ENCODE measurements at places on chromosomes 4 and X.
A peak's percentile ranks its signal among the peaks of the same experiment; 100 is the strongest.

GRCh38 chrX:69019073-69019890 lies 146.0 kb downstream of the PJA1 start:
- DNase-seq, result no peak

DNA sequence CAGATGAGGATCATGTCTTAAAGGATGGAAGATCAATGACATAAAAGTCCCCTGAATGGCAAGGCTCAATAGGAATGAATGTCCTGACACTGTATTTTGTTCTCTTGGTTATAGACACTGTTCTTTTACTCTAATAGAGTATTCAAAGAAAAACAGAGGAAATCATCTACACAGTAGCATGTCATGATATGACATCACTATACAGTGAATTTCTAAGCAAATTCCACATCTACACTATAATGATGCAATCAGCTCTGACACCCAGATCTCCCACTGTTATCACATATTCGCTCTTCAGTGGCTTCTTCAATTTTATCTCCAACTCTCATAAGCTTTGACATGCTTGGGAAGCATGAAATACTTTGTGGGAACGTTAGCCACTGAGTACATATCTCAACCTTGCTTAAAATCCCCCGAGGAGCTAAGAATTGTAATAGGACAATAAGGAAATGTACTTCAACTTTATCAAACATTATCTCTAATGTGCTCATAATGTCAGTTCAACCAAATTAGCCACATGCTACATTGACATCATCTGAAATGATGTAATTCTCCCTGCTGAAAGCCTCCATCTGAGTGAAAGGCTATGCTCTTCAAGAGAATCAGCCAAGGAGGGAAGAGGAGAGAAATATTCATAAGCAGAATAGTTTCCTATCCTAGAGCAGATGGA lies 139.6 kb upstream of the PTCHD1 start:
- DNase-seq, result no peak

DNA sequence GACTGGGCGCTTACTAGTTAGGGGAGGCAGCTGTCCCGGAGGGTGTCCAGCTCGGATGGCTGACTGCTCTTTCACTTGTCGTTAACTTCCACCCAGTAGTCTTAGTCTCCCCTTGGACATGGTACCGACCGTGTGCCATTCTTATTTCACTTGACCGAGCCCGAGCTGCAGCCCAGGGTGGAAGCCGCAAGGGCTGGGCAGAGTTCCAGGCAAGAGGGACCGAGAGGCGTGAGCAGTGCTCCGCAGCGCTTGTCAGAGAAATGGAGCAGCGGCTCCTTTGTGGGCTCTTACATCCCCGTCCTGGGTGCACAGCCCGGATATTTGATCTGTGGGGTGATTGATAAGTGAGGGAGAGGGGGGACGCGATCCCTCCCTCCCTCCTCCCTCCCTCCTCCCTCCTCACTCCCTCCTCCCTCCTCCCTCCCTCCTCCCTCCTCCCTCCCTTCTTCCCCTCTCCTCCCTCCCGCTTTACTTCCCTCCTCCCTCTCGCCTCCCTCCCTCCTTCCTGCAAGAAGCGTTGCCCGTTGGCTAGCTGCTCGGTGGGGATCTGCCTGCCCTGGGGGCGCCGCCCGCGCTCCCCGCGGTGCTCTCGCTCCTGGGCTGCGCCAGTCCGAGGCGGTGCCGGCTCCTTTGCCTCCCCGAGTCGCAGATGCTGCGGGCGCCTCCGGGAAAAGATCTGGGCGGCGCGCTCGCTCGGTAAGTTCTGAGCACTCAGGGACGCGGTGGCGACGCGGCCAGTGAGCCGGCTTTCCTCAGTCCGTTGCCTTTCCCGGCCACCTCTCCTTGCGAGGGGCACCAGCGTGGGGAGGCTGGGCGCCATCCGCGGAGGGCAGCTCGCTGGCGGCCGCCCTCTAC lies at the start of gene SLITRK2:
Gene SLITRK2 (plus strand): TSS at position 499 of the 855 bp plus-strand sequence. CDS start 4,597 bp downstream, outside the sequence.
- DNase-seq, result no peak

GRCh38 chr4:6308899-6309643 lies 39.4 kb downstream of the WFS1 start:
- peak; percentile 48 for DNase-seq

DNA sequence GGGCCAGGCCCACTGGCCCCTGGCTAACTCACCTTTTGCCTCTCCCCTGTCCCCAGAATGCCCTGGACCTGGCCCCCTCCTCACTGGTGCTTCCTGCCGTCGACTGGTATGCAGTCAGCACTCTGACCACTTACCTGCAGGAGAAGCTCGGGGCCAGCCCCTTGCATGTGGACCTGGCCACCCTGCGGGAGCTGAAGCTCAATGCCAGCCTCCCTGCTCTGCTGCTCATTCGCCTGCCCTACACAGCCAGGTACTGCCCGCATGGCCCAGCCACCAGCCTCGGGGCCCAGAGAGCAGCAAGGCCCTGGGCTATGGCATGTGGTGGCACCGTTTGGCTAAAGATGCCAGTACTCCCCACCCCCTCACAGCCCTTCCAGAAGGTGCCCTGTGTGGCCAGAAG lies 3.7 kb downstream of the ATP6AP1 start:
- DNase-seq, result no peak

DNA sequence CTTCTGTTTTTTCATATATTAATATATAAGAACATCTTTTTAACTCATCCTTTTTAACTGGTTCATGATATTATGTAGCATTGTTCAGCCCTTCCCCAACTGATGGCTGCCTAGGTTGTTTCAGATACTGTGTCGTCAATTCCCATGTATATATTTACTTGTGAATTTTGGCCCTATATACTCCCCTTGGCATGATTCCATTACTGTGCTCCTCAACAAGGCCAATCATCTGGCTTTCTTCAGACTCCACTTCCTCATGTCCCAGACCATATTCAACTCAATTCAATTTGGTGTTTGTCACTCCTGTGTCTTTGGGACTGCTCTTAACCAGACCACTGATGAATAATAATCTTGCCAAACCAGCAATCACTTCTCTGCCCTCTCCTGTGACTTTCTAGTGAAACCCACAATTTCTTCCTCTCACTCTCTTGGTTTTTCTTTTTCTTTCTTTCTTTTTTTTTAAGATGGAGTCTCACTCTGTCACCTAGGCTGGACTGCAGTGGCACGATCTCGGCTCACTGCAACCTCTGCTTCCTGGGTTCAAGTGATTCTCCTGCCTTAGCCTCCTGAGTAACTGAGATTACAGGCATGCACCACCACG lies 2.7 kb upstream of the WDR45 start:
- DNase-seq, result no peak

DNA sequence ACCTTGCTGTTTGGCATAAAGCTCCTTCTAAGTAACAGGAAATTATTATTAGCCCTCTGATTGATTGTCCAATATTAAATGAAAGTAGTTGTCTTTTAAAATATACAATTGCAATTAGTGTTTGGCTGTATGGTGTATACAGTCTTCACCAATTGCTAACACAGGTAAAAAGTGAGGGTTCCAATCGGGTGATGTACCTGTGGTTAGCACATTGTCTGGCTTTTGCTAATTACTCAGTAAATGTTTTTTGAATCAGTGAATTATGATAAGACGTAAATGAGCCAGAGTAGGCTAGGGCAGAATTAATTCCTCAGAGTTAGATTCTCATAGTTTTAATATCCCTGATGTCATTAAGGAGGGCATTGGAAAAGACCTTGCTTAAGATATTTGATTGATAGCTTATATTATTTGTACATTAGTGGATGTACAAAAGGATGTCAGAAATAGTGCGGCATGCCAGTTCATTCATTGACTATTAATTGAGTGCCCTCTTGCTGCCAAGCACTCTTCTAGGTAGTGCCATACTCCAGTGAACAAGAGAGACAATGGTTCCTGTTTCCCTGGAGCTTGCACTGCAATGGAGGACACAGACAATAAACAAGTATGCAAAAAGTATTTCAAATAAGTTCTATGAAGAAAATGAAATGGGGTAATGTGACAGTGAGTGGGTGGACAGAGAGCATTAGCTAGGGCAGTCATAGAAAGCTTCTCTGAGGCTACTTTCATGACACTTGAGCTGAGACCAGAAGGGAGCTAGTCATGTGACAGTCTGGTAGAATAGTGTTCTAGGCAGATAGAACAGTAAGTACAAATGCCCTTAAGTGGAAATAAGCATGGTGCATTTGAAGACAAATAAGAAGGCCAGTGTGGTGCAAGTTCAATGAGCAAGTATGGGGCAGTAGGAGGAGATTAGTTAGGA lies 205.9 kb upstream of the CASK start:
- DNase-seq, result no peak

DNA sequence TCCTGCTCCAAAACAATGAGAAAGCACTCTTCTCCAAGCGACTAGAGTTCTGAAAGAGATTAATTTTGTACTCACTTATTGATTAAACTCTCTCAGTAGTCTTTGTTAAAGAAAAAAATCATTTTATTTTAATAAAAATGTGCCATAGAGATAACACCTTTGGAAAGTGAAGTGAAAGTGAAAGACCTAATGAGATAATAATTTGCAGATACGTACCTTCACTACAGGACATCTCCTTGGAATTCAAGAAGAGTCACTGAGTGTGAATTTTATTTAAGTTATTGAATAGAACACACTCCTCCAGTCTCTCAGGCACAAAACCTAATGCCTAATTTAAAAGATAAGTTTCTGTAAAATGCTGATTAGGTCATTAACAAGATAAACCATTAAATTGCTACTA lies 1070.6 kb upstream of the GRID2 start:
- no peak for DNase-seq

- DNase-seq, result no peak
These were observed 52.0 kb upstream of the HS3ST1 start for GRCh38 chr4:11480683-11481082.

DNA sequence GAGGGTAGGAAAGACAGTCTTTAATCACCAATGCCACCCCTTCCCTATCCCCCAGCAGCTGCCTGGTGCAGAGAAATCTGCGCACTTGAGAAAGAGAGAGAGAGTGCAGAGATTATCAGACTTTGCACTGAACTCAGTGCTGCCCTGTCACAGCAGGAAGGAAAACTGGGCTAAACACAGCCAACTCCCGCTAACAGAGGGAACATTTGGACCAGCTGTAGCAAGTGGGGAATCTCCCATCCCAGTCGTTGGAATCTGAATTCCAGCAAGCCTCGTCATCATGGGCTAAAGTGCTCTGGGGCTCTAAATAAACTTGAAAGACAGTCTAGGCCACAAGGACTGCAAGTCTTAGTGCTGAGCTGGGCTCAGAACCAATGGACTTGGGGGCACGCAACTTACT lies 168.7 kb downstream of the DLG3 start:
- no peak for DNase-seq

DNA sequence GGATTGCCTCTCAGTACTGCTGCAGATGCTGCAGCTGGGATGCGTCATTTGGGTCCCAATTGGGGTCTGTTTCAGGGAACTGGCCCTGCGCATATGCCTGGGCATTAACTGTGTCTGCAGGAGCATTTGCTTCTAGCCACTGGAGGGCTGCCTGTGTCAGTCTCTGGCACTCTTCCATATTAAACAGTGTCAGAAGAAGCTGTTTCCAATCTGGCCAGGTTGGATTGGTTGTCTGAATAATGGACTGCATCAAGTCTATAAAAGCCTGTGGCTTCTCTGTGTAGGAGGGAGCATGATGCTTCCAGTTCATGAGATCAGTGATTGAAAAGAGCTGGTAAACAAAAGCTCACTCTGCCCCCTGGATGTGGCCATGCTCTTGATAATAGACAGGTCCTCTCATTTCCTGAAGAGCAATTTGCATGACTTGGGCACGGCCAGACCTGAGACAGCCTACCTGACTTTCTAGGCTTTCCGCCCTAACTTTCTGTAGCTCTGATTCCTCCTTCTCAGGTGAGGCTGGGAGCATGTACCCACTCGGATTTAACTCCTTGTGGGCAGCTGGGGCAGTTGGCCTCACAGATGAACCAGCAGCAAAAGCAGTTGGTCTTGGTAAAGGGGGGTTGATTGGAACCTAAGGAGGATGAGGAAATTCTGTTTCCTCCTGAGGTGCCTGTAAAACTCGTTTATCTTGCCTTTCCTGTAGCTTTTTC lies 29.2 kb downstream of the SULT1E1 start:
- DNase-seq, result no peak

- DNase-seq, result no peak
These were observed 77.1 kb downstream of the RBM46 start for GRCh38 chr4:154858166-154858565.

DNA sequence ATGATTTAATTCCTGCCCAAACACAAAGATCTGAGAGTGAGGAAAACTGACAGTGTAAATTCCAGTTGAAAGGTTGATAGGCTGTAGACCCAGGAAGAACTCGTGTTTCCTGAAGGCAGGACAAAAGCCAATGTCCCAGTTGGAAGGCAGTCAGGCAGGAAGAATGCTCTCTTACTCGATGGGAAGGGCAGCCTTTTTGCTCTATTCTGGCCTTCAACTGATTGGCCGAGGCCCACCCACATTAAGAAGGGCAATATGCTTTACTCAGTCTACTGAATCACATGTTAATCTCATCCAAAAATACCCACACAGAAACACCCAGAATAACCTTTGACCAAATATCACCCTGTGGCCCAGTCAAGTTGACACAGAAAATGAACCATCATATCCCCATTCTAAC lies 45.3 kb upstream of the SOD3 start:
- no peak for DNase-seq

GRCh38 chr4:146776691-146777090 lies 138.0 kb downstream of the POU4F2 start:
- no peak for DNase-seq

- DNase-seq, result no peak
These were observed 160.1 kb downstream of the COX18 start for GRCh38 chr4:72909461-72909860.

DNA sequence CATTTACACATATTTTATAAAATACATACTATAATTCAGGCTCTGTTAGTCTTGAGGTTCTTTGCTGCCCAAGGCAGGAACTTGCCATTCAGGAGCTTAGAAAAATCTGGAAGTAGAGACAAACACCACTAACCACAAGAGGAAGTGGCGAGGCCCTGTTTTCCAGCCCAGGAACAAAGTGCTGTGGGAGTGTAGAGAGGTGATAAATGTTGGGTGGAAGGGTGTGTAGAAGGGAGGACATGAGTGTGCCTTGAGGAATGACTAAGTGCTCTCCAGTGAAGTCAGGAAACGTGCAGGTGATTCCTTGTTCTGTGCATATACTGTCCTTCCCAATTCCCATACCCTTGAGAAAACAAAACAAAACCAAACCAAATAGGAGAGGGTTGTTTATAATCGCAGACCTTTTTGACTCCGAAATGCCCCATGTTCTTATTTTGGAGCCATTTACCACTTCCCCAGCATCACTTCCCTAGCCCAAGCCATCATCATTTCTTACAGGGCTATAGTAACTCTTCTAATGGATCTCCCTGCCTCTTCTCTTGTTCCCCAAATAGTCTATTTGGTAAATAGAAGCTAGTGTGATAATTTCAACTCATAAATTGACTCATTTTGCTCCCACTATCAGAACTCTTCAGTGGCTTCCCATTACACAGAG lies 83.2 kb downstream of the GPAT3 start:
- DNase-seq, result no peak

- no peak for DNase-seq
These were observed 165.0 kb downstream of the RBM46 start for GRCh38 chr4:154946113-154946512.

DNA sequence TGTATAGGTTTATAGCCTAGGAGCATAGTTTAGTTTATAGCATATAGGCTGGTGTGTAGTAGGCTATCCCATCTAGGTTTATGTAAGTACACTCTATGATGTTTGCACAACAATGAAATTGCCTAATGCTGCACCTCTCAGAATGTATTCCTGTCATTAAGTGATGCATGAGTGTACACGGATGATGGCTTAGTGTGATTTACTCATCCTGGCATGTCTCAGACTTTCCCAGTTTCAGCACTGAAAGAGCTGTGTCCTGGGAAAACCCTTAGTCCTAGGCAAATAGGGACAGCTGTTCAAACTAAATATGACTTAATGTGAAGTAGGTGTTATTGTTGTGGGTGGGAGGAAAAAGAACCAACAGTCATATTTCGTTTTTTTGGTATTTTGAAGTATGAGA lies 264.9 kb upstream of the MAGEB18 start:
- DNase-seq, result no peak

- no peak for DNase-seq
These were observed 110.0 kb downstream of the IRF2 start for GRCh38 chr4:184364100-184364921.

Data from activated T-cell treated with anti-CD3 and anti-CD28 coated beads, Interleukin-2, amount 50 U/mL, for 1 hour (primary cell).